Activated T-helper 1 cell treated with anti-CD3 and anti-CD28 coated beads, Interleukin-12 subunit alpha, Interleukin-12 subunit beta, Interleukin-2, Interleukin-4 antibody, amounts not matched to agents 30 ng/mL and 10 ng/mL and 1 ng/mL, durations not matched to agents 14 hours and 24 hours and 36 hours (primary cell): ENCODE measurements at places on chromosomes 4 and X. TPM values are rescaled to one million over a fixed set of nuclear protein-coding genes. Genes with fewer than 3 reads are reported as not detected.

The LRRC66 gene
- 0.08 TPM in 1 of 2 replicates, not detected in the other for total RNA-seq

The STK26 gene
- 57.1 and 59.3 TPM in 2 replicates for total RNA-seq

The ADH1C gene
- total RNA-seq: not detected in 2 replicates

The NWD2 gene
- total RNA-seq: not detected in 2 replicates

The ARSD gene
- 2.5 and 2.7 TPM in 2 replicates for total RNA-seq

The FAM236A gene
- not detected in 2 replicates for total RNA-seq

The ALG13 gene
- 53.4 and 57.6 TPM in 2 replicates for total RNA-seq

The GAGE12J gene
- not detected in 2 replicates for total RNA-seq

The F9 gene
- not detected in 2 replicates for total RNA-seq

The STBD1 gene
- 0.51 and 0.57 TPM in 2 replicates for total RNA-seq

The TCEAL6 gene
- total RNA-seq: not detected in 2 replicates

The GPAT3 gene
- 5.7 and 6.6 TPM in 2 replicates for total RNA-seq

The ZNF674 gene
- 1.8 and 3.5 TPM in 2 replicates for total RNA-seq

The INTU gene
- total RNA-seq: 0.02 TPM in 1 of 2 replicates, not detected in the other

The PIGA gene
- total RNA-seq: 23.9 and 25.4 TPM in 2 replicates

The PLAC1 gene
- total RNA-seq: not detected in 2 replicates

The IDS gene
- total RNA-seq: 46.6 and 48.9 TPM in 2 replicates

The CT55 gene
- total RNA-seq: not detected in 2 replicates
